Spleen (tissue), 13 donors: ENCODE measurements at places on chromosomes 6 and 20. TPM values are rescaled to one million over a fixed set of nuclear protein-coding genes. Genes with fewer than 3 reads are reported as not detected.
A peak's percentile ranks its signal among the peaks of the same experiment; 100 is the strongest.

- DNase-seq, result no peak
- H3K27me3 ChIP-seq, result no peaks in the 10 kb centered on the region
- H3K27ac ChIP-seq, result no peak overlapping the region
- peaks cover 5% of the 10 kb centered on the region for H3K4me1 ChIP-seq
- H3K4me3 ChIP-seq, result no peak overlapping the region
Observed at GRCh38 chr6:22067671-22068070, 229.2 kb downstream of the PRL start.

Gene MOG
- total RNA-seq, result not detected

Gene OR2B6
- not detected for total RNA-seq

Gene MAS1
- total RNA-seq, result not detected

Gene MCHR2
- not detected for total RNA-seq

Gene REV3L
- 38.2 TPM for total RNA-seq

GRCh38 chr20:15911581-15911980 lies 661.7 kb downstream of the KIF16B start:
- H3K27ac ChIP-seq, result peak overlapping the region; percentile 54
- H3K36me3 ChIP-seq, result no peaks in the 10 kb centered on the region
- no peak overlapping the region for H3K4me3 ChIP-seq
- no peak for DNase-seq
- no peaks in the 10 kb centered on the region for H3K27me3 ChIP-seq
- no peaks in the 10 kb centered on the region for H3K4me1 ChIP-seq

DNA sequence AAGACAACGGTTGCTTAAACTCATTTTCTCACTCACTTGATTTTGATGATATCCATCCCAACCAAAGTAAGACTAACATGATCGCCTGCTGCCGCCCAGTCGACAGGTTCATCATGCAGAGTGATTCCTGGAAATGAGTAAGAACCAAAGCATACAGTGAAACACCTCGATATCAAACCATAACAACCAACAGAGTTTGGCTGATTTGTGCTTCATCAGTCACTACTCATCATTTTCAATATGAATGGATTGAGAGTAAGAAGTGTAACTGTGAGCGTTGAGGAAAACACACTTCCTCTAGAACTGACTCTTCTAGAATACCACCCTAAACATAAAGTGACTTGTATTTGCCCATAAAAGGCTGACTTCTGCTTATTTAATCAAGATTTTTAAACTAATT lies 29.2 kb upstream of the ALDH8A1 start:
- H3K27ac ChIP-seq, result no peak overlapping the region
- H3K27me3 ChIP-seq, result no peaks in the 10 kb centered on the region
- no peak overlapping the region for H3K4me3 ChIP-seq
- DNase-seq, result no peak

GRCh38 chr20:63224412-63225081 lies 8.6 kb upstream of the YTHDF1 start:
- H3K27me3 ChIP-seq, result no peaks in the 10 kb centered on the region
- H3K4me3 ChIP-seq, result no peak overlapping the region

DNA sequence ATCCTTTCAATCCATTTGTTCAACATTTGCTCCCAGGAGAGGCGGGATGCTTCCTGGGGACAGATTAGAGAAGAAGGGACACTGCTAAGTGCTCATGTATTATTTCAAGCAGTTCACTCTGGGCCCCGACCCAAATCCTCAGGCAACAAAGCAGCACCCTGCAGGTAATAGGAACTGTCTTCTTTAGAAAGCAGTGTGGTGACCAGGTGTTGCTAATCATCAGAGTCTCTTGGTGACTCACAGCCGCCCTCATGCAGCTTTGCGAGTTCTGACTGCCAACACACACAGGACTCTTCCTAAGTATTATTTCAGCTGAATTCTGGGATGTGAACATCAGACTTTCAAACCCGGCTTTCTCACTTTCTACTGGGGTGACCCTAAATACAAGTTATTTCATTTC lies 356.4 kb downstream of the PRKN start:
- DNase-seq, result no peak
- no peaks in the 10 kb centered on the region for H3K4me1 ChIP-seq
- H3K27me3 ChIP-seq, result no peaks in the 10 kb centered on the region
- H3K27ac ChIP-seq, result no peak overlapping the region
- no peak overlapping the region for H3K4me3 ChIP-seq

- H3K4me1 ChIP-seq, result no peaks in the 10 kb centered on the region
- no peak for DNase-seq
- H3K4me3 ChIP-seq, result no peak overlapping the region
Observed at GRCh38 chr20:58481481-58482021, 33.6 kb downstream of the APCDD1L start.

DNA sequence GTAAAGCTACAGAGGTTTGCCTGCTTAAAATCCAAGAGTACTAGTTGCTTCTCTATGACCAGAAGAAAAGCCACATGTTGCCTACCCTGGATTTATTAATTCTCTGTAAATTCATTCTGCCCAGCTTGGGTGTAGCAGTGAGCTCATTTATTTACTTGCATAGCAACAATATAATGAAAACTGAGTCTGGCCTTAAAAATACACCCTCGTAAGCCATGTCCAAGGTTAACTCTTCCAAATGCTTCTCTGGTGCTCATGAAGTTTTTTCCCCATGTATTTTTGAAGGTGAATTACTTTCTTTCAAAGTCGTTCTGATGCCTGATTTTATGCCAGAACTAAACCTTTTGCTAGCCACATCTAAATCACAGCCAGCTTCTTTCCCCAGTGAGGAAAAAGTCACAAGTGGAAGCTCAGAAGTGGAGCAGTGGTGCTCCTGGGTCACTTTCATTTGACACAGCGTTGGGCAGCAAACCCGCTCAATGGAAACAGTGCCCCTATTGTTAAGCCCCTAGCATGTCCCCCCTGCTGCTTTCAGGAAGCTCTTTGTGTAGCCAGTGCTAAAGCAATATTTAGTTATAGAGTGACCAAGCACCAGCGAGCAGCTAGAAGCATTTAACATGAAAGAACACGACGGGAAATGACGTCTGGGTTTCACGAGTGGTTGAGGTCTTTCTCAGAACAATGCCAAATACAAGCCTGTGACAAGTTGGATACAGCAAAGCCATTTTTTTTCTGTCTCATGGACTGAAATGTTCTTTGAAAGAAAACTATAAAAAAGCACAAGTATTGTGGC lies 29.8 kb downstream of the NEDD9 start:
- H3K4me3 ChIP-seq, result no peak overlapping the region
- peaks cover 85% of the 10 kb centered on the region for H3K36me3 ChIP-seq
- H3K4me1 ChIP-seq, result no peaks in the 10 kb centered on the region
- H3K27me3 ChIP-seq, result no peaks in the 10 kb centered on the region
- no peak for DNase-seq
- H3K27ac ChIP-seq, result no peak overlapping the region

Gene SAPCD1
- not detected for total RNA-seq

DNA sequence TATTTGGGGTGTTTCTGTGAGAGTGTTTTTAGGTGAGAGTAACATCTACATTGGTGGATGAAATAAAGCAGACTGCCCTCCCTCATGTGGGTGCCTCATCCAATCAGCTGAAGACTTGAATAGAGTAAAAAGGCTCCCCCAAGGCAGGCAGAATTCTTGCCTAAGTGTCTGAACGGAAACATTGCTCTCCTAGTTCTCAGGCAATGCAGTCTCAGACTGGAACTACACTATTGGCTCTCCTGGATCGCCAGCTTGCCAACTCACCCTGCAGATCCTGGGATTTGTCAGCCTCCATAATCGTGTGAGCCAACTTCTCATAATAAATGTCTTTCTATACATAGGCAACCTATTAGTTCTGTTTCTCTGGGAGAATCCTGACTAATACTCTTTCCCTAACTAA lies 5.5 kb upstream of the TMEM170B start:
- no peak overlapping the region for H3K27ac ChIP-seq
- DNase-seq, result no peak
- H3K4me1 ChIP-seq, result no peaks in the 10 kb centered on the region
- no peaks in the 10 kb centered on the region for H3K27me3 ChIP-seq
- no peak overlapping the region for H3K4me3 ChIP-seq

GRCh38 chr6:6659600-6660327 lies 71.2 kb downstream of the LY86 start:
- peaks cover 72% of the 10 kb centered on the region for H3K4me1 ChIP-seq
- H3K36me3 ChIP-seq, result no peaks in the 10 kb centered on the region
- no peak overlapping the region for H3K27ac ChIP-seq
- H3K27me3 ChIP-seq, result no peaks in the 10 kb centered on the region
- DNase-seq, result no peak

DNA sequence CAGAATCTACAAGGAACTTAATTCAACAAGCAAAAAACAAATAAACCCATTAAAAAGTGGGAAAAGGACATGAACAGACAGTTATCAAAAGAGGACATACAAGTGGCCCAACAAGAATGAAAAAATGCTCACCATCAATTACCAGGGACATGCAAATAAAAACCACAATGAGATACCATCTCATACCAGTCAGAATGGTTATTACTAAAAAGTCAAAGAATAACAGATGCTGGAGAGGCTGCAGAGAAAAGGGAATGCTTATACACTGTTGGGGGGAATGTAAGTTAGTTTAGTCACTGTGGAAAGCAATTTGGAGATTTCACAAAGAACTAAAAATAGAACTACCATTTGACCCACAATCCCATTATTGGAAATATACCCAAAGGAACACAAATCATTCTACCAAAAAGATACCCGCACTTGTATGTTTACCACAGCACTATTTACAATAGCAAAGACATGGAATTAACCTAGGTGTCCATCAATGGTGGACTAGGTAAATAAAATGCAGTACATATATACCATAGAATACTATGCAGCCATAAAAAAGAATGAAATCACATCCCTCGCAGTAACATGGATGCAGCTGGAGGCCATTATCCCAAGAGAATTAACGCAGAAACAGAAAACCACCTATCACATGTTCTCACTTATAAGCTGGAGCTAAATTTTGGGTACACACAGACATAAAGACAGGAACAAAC lies 48.4 kb downstream of the RNGTT start:
- H3K27me3 ChIP-seq, result no peaks in the 10 kb centered on the region
- no peak overlapping the region for H3K27ac ChIP-seq
- DNase-seq, result no peak
- H3K4me1 ChIP-seq, result no peaks in the 10 kb centered on the region
- H3K36me3 ChIP-seq, result no peaks in the 10 kb centered on the region

- no peaks in the 10 kb centered on the region for H3K27me3 ChIP-seq
- H3K4me1 ChIP-seq, result peaks cover 46% of the 10 kb centered on the region
- H3K27ac ChIP-seq, result peak overlapping the region; percentile 49
- DNase-seq, result no peak
- no peaks in the 10 kb centered on the region for H3K36me3 ChIP-seq
Observed at GRCh38 chr6:107819964-107820337, 4.2 kb downstream of the SCML4 start.

Gene C6orf58
- total RNA-seq, result not detected

- peaks cover 21% of the 10 kb centered on the region for H3K36me3 ChIP-seq
- H3K4me3 ChIP-seq, result no peak overlapping the region
- DNase-seq, result no peak
Observed at GRCh38 chr20:37308086-37309050, 18.9 kb downstream of the MANBAL start.

DNA sequence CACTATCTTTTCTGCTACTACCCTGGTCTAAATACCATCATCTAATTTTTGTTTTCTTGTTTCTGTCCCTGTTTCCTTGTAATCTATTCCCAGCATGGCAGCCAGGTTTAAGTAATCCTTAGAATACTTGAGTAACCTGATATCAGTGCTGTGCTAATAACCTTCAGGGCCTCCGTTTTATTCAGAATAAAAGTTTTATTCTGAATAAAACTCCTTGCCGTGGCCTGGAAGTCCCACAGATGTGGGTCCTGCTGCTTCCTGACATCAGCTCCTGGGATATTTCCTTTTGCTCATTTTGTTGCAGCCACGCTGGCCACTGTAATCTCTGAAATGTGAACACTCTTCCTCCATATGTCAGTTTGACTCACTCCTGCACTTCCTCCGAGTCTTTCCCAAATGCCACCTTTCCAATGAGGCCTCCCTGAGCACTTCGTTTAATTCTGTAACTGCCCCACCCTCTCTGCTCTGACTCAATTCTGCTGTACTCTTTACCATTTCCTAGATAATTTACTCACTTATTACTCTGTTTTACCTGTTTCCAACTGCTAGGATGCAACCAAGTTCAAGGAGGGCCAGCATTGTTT lies 114.0 kb upstream of the FOXA2 start:
- no peak overlapping the region for H3K4me3 ChIP-seq
- no peaks in the 10 kb centered on the region for H3K27me3 ChIP-seq
- H3K4me1 ChIP-seq, result no peaks in the 10 kb centered on the region

Gene PPIL6
- 0.19 TPM for total RNA-seq

GRCh38 chr6:4313044-4313686 lies 177.8 kb upstream of the ECI2 start:
- DNase-seq, result no peak
- H3K4me1 ChIP-seq, result peaks cover 17% of the 10 kb centered on the region
- H3K4me3 ChIP-seq, result no peak overlapping the region
- H3K27ac ChIP-seq, result no peak overlapping the region

DNA sequence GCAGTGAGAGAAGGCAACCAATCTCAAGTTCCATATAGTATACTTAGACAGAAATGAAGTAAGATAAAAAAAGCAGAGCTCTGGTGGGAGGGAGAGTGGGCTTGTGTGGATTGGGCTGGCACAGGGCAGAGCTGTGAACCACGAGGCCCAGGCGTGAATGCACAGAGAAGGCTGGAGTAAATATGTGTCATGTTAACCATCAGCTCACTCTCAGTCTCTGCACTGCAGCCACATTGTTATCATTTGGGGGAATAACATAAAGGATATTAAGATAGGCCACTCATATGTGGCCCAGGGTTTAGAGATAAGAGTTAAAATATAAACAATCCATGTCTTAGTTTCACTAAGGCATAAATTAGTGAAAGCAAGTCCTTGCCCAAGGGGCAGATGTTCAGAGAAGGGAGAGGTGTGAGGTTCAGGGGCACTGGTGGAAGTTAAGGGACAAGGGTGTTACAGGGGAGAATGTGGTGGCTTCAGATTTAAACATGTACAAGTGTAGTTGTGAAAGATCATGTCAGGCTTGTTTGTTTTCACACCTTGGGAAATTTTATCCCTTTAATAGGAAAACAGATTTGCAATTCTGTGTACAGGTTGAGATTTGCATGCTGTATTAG lies 14.4 kb downstream of the GMPR start:
- no peak overlapping the region for H3K4me3 ChIP-seq
- no peaks in the 10 kb centered on the region for H3K27me3 ChIP-seq
- no peak for DNase-seq
- peaks cover 14% of the 10 kb centered on the region for H3K36me3 ChIP-seq
- no peaks in the 10 kb centered on the region for H3K4me1 ChIP-seq

Gene DEFB112
- total RNA-seq, result not detected

Gene HAO1
- total RNA-seq, result not detected

- H3K27ac ChIP-seq, result peak overlapping the region; percentile 23
- no peak overlapping the region for H3K4me3 ChIP-seq
- H3K27me3 ChIP-seq, result no peaks in the 10 kb centered on the region
- DNase-seq, result no peak
- peaks cover 25% of the 10 kb centered on the region for H3K36me3 ChIP-seq
- peaks cover 6% of the 10 kb centered on the region for H3K4me1 ChIP-seq
Observed at GRCh38 chr20:51439160-51439689, 103.3 kb downstream of the NFATC2 start.
